ENCODE measurements at places on chromosomes 7 and 10.

DNA sequence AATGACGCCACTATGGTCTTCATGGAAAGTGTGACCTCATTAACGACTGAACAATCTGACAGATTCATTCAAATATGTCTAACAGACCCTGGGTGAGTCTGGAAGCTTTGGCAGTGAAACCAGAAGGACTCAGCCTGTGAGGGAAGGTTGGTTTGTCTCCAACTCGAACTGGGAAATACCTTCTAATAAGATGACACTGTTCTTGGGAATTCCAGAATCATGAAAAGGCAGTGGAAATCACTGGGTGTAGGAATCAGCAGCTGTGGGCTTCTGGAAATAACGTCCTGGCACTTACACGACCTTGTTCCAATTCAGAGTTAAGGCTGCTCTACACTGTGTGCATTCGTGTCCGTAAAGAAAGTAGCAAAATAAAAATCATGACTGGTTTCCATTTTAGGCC lies 75.1 kb downstream of the DGKI start:
- peak; percentile 95 for DNase-seq

DNA sequence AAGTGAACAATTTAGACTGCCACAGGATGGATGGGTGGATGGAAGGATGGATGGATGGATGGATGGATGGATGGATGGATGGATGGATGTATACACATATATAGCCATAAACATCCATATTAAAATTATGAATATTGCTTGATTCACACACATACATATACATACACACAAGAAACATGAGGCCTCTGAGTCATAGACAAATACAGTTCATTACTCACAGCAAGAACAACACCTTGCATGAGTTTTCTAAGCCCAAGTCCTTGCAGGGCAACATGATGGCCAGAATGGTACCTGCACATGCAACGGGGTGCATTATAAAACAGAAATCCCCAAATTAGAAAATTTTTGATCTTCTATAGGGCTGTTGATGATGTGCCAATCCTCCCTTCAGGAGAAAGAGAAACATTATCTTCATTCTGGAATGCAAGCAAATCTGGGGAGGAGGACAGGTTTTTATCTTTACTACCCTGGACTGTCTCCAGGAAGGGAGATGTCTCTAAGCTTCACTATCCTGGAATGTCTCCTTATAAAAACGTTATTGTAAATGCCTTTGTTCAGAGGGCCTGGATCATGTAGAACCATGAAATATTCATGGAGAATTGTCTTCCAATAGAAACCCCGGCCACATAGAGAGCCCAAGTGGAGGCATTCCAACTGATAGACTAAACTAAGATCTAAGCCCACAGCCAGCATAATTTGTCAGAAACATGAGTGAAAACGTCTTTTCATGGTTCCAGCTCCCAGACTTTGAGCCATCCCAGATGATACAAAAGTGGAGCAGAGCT lies 238.6 kb upstream of the LRRN3 start:
- peak; percentile 16 for DNase-seq

DNA sequence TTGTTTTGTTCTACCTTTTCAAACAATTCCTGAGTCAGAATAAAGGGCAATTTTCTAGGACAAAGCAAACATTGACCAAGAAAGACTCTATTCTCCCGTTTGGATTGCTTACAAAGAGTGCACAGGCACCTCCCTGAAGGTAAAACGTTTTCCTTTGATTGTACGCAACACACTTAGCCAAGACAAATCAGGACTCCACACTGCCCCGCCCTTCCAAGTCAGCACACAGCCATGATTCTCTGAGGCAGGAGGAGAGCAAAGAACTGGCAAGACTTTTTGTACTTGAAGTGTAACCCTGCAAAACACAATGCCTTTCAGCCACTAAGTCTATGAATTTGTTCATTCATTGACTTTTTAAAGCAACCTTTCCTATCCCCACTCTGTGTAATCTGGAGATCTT lies 85.0 kb upstream of the FAM180A start:
- no peak for DNase-seq

- DNase-seq: no peak
Measured at GRCh38 chr7:47500103-47500563, 81.8 kb downstream of the TNS3 start.

DNA sequence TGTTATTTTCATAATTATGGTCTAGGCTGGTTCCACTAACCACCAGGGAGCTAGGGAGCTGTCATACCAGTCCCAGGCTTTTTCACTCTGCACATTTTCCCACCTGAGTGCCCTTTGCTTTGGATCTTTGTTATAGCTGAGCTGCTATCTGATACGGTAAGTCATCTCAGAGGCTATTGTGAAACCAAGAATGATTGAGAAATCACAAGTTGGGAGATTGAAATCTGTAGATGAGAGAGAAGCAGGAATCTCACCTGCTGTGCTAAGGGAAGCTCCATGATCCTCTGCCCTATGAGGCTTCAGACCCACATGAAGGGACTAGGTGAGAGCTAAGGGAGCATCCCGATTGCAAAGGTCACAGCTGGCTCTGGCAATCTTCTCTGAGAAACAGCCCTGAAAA lies 307.8 kb downstream of the REEP3 start:
- DNase-seq: peak; percentile 4

GRCh38 chr7:112372101-112372500 lies 78.2 kb upstream of the IFRD1 start:
- no peak for DNase-seq

GRCh38 chr7:94313926-94314325 lies 80.8 kb upstream of the COL1A2 start:
- DNase-seq: peak; percentile 90

- DNase-seq: peak; percentile 48
Measured at GRCh38 chr7:41628901-41629300, 74.0 kb downstream of the INHBA start.

GRCh38 chr10:43282881-43283280 lies 16.0 kb upstream of the RASGEF1A start:
- peak; percentile 11 for DNase-seq

DNA sequence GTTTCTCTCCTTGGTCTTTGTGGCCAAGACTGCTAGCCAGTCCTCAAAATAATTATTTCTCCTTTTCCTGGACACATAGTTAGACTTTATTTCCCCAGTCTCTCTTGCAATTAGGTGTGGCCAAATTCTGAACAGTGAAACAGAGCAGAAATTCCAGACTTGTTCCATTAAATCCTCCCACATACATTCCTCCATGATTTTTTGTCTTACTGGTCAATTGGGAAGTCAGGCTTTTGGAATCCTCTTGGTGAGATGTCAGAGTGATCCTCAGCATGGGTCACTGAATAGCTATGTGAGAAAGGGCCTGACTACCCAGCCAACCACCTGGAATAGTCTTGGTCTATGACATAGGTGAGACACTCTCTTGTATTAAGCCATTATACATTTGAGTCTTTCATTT lies 164.2 kb downstream of the DGKI start:
- DNase-seq: peak; percentile 91

DNA sequence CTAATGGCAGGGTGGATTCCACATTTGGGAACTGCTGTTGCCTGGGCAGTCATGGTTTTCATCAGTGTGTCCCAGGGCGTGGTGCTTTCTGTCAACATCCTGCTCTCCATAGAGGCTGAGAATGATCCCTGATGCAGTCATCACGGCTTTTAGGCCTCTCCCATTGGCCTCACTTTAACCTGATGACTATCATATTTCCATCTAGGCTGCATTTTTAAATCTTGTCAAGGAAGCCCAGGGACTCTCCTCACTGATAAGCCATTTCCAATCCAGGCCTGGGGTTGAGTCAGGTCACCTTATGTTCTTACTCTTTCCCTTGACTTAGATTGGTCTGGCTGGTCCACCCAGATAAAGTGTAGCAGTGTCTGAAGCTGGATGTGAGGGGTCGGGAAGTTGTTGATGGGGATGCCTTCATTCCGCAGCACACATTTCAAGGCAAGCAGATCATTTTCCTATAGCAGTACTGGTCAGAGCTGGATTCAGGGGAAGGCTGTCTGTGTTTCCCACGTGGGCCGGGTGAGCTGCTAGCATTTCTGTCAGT lies 177.0 kb downstream of the AUTS2 start:
- peak; percentile 68 for DNase-seq

GRCh38 chr10:88342733-88343310 lies 240.3 kb downstream of the RNLS start:
- no peak for DNase-seq

- DNase-seq: no peak
Measured at GRCh38 chr7:64667311-64667710, 1.4 kb downstream of the ZNF107 start.

DNA sequence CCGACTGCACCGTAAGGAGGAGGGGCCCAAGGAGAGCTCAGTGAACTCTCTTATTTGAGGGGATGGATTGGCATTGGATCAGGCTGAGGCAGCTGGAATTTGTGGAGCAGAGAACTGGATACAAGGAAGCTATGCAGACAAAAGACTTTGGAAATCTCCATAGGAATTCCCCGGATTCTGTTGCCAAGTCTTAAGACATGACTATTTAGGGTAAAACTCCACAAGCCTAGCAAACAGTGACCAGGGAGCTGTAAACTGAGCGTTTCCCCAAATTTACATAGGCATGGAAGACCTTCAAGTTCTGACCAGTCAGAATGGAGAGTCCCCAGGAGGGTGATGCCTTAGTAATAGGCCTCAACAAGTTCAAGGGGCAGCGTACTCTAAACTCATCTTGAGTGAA lies 82.5 kb upstream of the PCBD1 start:
- peak; percentile 19 for DNase-seq

GRCh38 chr10:16348891-16349290 lies 87.9 kb upstream of the PTER start:
- no peak for DNase-seq

DNA sequence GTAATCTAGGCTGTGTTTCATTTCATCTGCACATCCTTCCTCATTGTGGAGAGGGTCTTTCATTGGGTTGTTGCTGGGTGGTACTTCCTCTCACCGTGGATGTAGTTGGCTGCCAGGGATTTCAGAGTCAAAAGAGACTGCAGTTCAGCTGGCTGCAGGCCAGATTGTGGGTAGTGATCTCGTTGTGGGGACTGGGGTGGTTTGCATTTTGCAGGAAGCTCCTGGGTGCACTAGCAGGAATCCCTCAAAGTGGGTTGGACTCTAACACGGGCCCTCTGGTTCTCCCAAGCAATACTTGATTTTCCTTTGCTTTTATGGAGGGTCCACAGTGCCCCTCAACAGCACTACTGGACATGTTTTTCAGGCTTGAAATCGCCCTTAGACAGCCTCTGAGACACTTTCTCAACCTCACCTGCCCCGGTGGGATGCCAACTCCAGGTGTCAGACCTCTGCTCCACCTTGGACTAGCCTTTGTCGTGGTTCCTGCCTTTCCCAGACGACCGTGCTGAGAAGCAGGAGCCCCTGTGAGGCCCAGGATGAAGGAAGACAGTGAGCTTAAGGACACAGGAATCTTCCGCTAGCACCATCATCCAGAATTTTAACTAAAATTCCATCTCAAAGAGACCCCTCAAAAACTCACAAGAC lies 23.9 kb upstream of the ZNF273 start:
- DNase-seq: no peak

DNA sequence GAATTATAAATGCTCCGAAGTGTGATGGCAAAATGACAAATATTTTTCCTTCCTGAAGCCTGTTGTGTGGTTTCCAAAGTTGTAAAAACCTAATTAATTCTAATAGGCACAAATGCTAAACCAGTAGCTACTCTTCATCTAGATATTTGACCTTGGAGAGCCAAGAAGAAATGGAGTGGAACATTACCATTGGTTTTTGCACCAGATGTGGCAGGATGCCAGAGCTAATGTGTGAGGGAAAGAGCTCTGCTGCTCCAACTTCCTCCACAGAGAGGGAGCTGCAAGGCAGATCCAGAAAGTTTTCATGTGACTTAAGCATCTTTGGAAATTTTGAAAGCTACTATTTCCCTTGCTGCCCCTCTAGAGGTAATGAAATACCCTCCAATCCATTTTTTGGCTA lies 65.1 kb upstream of the HPS1 start:
- DNase-seq: no peak

DNA sequence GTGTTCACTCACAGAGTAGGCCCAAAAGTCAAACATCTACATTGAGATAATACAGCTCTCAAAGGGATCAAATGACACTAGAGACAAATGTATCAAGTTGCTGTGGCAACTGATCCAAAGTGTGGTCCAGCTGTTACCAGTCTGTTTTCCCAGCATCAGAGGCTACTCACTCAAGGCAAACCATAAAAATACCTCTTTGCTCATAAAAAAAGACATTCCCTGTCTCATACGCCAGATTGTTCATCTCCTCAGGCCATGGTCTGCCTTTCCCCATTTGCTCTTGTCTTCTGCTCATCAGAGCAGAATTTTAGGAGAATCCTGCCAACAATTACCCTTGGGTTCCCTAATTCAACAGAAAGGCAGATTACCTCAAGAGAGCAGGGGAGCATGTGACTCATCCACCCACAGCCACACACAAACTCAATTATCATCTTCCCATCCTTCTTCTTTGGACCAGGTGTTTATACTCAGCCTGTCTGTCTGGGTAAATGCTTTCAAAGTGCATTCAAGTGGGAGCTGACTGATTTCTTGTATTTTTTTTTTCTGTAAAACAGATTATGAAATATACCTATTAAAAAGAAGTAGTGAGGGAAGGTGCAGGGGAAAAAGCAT lies 226.5 kb upstream of the HPS1 start:
- no peak for DNase-seq

DNA sequence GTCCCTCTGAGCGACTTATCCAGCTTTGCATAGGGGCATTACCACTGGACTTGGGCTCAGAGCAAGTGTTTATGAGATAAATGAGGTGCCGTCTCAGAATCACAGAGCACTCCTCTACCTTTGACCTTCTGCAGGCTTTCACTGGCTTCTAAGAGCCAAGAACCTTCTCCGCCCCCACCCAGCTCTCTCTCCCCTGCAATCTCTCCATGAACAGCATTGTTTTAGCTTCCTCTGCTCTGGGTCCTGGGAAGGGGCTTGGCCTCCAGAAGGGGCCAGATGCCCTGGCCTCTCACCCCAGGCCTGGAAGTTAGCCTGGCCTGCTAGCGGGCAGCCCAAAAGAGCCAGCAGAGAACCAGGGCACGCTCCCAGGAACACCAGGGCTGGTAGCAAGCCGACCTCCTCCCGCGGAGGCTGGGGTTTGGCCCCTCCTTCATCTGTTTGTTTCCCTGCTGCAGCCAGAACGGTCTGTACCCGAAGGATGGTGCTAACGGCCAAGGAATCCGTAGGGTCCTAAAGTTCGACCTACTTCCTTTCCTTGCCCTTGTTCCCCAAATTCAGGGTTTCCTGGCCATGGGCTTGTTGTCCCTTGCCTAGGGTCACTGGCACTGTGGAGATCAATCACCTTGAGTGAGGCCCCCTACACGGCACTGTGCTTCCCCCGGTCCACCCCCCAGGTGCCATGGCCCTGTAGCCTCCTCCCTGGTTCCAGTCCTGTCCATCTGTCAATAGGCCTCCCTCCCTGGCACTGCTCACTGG lies 18.7 kb upstream of the DDIT4 start:
- peak; percentile 67 for DNase-seq
